ENCODE measurements at places on chromosomes 7 and 10. TPM values are rescaled to one million over a fixed set of nuclear protein-coding genes. Genes with fewer than 3 reads are reported as not detected.

Gene NACAD
- 1.0 TPM for total RNA-seq

Gene BAZ1B
- total RNA-seq, result 49.4 TPM

Gene CPA2
- total RNA-seq, result not detected

- no peak for DNase-seq
Observed at GRCh38 chr10:121293110-121293509, 305.1 kb downstream of the FGFR2 start.

DNA sequence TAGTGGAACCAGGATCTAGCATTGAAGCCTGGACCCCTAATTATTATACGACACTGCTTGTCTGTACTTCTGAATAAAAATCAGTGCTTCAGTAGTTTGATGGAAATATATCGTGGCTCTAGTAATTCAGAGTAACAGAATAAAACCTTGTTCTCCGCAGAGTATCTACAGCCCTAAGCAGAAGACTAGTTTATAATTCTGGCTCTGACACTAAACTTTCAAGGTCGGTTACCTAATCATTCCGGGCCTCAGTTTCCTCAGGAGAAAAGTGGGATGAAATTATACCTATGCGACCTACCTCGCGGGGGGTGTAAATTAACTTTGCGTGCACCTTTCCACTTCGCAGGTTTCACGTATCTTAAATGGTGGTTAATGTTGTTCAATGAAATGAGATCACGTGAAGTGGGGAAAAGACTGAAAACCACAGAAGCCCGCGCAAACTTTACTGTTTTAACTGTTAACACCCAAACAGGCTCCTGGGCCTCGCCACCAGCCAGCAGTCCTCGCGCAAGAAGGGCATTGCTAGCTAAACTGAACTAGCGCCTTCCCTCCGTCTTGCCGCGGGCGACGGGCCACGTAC lies 615 bp downstream of the THAP5 start:
- DNase-seq, result peak; percentile 6

- DNase-seq, result no peak
Observed at GRCh38 chr10:3759397-3759796, 25.6 kb downstream of the KLF6 start.

- peak; percentile 40 for DNase-seq
Observed at GRCh38 chr10:124211921-124212320, 118.5 kb upstream of the CHST15 start.

GRCh38 chr7:30824821-30825720 lies 53.9 kb downstream of the MINDY4 start:
- DNase-seq, result no peak

- DNase-seq, result no peak
Observed at GRCh38 chr10:123478116-123478515, 188.0 kb upstream of the GPR26 start.

All from GM23248 (cell line).